Large intestine (tissue), 12 donors: ENCODE measurements at places on chromosomes 13 and 19.

DNA sequence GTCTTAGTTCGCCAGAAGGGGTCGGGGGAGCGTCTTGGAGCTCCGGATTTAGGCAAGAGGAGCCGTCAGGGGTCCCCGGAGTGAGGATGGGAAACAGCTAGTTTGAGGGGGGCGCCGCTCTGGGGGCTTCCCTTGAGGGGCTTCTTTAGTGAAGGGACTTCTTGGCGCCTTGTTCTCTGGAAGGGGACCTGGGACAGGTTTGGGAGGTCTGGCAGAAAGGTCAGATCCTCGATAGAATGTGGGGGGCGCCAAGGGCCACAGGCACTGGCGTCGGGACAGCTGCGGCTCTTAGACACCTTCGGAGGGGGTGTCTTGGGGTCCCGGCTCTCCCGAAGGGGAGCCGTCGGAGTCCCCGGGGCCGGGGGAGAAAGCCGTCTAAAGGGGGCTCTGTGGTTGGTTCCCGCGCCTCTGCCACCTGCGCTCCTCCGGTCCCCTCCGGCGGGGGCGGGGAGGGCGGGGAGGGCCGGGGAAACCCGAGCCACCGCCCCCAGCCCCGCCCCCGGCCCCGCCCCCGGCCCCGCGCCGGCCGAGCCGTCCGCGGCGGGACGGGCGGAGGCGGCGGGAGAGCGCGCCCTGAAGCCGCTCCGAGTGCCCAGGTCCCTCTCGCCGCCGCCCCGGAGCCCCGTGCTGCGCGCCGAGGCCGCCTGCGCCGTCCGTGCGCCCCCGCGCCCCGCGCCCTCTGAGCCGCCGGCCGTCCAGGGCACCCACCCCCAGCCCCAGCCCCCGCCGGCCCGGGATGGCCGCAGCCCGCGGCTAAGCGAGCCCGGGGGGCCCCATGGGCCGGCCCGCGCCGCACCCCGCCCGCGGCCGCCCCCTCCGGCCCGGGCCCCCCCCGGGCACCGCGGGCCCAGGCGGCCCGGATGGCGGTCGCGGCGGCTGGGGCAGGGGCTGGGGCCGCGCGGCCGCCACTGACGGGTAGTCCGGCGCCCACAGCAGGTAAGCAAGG is at the start of gene NRTN:
NRTN (plus strand) TSS at position 552 of the 946 bp plus-strand sequence. CDS start 19,099 bp downstream, outside the sequence.
- H3K27ac ChIP-seq, result no peak within 1 kb of the TSS
- peak within 1 kb of the TSS; percentile 40 for H3K4me3 ChIP-seq
- DNase-seq, result no peak
- peaks cover 40% of the 10 kb centered on the region for H3K27me3 ChIP-seq
- H3K36me3 ChIP-seq, result no peaks in the 10 kb centered on the region
- peaks cover 10% of the 10 kb centered on the region for H3K4me1 ChIP-seq

GRCh38 chr19:33301144-33301899 is 1.0 kb downstream of the CEBPA start:
- peak overlapping the region; percentile 94 for H3K27ac ChIP-seq
- peak overlapping the region; percentile 95 for H3K4me3 ChIP-seq
- peaks cover 37% of the 10 kb centered on the region for H3K4me1 ChIP-seq
- peaks cover 22% of the 10 kb centered on the region for H3K36me3 ChIP-seq

- no peaks in the 10 kb centered on the region for H3K27me3 ChIP-seq
- no peak overlapping the region for H3K27ac ChIP-seq
- H3K36me3 ChIP-seq, result no peaks in the 10 kb centered on the region
- no peaks in the 10 kb centered on the region for H3K4me1 ChIP-seq
- no peak for DNase-seq
These were observed 9.2 kb upstream of the DNAJC15 start for GRCh38 chr13:43014162-43014561.

GRCh38 chr19:30374865-30375552 is 2.8 kb downstream of the ZNF536 start:
- H3K27me3 ChIP-seq, result peaks cover 41% of the 10 kb centered on the region
- no peak for DNase-seq
- no peaks in the 10 kb centered on the region for H3K4me1 ChIP-seq
- H3K4me3 ChIP-seq, result no peak overlapping the region
- no peak overlapping the region for H3K27ac ChIP-seq
- H3K36me3 ChIP-seq, result no peaks in the 10 kb centered on the region

DNA sequence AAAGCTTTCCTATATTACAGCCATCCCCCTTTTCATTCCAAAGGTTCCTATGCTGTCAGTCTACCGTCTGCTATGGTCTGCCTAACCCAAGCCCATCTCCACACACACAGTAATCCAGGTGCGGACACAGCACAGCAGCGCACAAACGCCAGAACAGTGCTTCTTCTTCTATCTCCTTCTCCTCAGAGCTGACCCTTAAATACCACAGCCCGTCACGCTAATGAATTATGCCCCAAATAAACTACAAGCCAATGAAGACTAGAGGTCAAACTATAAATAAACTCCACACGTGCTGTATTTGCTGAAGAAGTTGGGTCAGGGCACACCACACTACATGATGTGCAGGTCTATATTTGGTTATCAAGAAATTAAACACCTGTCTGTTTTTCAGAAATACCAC is 71.8 kb downstream of the TBC1D4 start:
- H3K27ac ChIP-seq, result no peak overlapping the region
- no peak for DNase-seq
- no peaks in the 10 kb centered on the region for H3K36me3 ChIP-seq
- H3K4me1 ChIP-seq, result no peaks in the 10 kb centered on the region

GRCh38 chr13:90502153-90502552 is 845.3 kb upstream of the MIR17HG start:
- H3K27ac ChIP-seq, result no peak overlapping the region
- H3K4me3 ChIP-seq, result no peak overlapping the region
- no peaks in the 10 kb centered on the region for H3K4me1 ChIP-seq
- no peak for DNase-seq

DNA sequence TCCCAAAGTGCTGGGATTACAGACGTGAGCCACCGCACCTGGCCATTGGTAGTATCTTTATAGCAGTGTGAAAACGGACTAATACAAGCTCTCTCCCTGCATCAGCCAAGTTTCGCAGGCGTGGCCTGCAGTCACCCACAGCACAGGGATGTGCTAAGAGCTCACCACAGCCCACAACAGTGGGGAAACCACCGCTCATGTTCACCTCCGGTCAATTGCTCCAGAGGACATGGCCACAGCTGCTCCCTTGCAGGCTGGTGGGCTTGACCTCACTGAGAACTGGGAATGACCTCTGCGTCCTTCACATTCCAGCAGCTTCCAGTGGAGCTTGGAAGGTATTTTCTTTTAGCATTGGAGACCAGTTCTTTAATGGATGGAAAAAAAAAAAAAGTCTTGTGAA is 156.4 kb downstream of the KCTD15 start:
- DNase-seq, result no peak
- no peak overlapping the region for H3K4me3 ChIP-seq
- no peaks in the 10 kb centered on the region for H3K4me1 ChIP-seq
- no peaks in the 10 kb centered on the region for H3K27me3 ChIP-seq
- H3K27ac ChIP-seq, result no peak overlapping the region

DNA sequence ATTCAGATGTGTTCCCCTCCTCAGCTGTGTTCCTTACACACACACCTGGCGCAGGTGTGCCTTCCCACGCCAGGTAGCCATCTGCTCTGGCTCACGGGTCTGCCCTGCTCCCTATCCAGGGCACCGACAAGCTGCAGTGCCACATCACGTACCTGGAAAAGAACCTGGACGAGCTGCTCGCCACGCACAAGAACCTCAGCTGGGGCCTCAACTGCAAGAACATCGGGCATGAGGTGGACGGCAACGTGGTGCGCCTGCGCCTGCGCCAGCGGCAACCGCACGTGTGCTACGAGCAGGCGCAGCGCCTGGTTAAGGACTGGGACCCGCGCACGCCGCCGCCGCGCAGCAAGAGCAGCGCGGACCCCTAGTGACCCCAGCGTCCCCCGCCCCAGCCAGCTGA is 26.5 kb upstream of the CASP14 start:
- H3K27me3 ChIP-seq, result peaks cover 2% of the 10 kb centered on the region
- H3K4me1 ChIP-seq, result no peaks in the 10 kb centered on the region
- no peak for DNase-seq
- H3K27ac ChIP-seq, result no peak overlapping the region

DNA sequence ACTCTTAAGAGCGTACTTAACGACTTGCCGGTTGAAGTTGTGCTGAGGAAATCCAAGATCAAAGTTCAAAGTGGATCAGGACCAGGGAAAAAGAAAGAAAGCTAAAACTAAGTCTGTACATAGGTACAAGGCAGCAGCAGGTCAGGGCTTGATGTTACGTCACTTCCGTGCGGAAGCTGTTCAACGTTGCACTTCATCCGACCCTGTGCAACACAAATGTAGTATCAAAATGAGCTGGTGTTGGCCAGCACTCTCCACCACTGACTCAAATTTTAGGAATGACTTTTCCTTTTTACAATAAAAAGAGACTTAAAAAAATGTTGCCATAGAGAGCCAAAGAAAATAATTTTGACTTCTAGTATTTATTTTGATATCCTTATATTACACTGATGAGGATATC is 1315.4 kb downstream of the EFNB2 start:
- H3K27ac ChIP-seq, result no peak overlapping the region
- no peaks in the 10 kb centered on the region for H3K27me3 ChIP-seq
- no peaks in the 10 kb centered on the region for H3K36me3 ChIP-seq
- DNase-seq, result no peak
- H3K4me3 ChIP-seq, result no peak overlapping the region
- no peaks in the 10 kb centered on the region for H3K4me1 ChIP-seq

GRCh38 chr19:1447944-1448343 is 2.0 kb upstream of the APC2 start:
- no peak for DNase-seq
- peaks cover 14% of the 10 kb centered on the region for H3K4me1 ChIP-seq
- peaks cover 73% of the 10 kb centered on the region for H3K27me3 ChIP-seq

- H3K27ac ChIP-seq, result no peak overlapping the region
- no peak overlapping the region for H3K4me3 ChIP-seq
- H3K4me1 ChIP-seq, result no peaks in the 10 kb centered on the region
- no peaks in the 10 kb centered on the region for H3K27me3 ChIP-seq
- no peak for DNase-seq
These were observed 14.3 kb upstream of the FNDC3A start for GRCh38 chr13:48961379-48961778.

DNA sequence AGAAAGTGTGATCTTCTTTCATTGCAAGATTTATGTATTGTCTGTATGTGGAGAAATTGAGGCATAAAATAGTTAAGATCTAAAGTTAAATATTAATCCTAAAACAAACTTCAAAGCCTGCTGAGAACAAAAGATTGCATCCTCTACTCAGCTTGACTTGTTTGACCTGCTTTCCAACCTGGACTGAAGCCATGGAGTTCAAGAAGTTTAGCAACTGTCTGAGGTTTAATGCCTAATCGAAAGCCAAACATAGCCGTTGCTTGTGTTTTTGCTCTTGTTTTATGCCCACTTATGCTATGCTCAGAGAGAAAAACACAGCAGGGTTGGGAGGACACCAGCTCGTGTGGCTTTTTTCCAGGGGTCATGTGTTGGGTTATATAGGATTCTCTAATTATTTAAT is 135.6 kb downstream of the NUFIP1 start:
- peak; percentile 56 for DNase-seq
- peaks cover 17% of the 10 kb centered on the region for H3K4me1 ChIP-seq
- H3K27ac ChIP-seq, result peak overlapping the region; percentile 45
- H3K4me3 ChIP-seq, result no peak overlapping the region
- no peaks in the 10 kb centered on the region for H3K27me3 ChIP-seq

DNA sequence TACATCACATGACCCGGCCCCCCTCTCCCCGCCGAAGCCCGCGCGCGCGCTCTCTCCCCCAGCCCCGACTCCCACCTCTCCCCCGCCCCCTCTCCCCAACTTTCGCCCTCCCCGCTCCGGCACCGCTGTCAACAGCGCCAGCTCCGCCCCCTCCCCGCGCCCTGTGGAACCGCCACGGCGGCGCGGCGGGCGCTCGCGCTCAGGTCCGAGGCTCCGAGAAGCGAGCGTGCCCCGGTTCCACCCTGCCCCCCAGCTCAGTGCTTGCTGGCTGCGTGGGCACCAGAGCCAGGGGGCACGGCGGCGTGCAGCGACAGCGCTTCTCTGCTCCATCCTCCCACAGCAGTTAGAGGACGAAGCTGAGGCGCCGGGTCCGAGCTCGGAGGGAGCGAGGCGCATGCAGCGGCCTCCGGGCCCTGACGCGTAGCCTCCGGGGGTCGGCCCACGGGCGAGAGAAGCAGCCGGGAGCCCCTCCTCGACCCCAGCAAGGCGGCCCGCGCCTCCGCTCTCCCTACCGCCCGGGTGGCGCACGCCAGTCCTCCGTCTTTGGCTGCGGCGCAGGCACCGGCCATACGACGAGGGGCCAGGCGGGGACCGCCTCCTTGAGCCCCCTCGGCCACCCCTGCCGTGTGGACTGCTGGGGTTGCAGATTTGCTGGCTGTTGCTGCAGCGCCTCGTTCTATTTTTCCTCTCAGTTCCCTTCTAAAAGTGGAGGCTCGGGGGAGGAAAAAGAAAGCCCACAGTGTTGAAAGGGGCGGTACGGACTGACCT is 109.5 kb downstream of the KCNRG start:
- peak; percentile 75 for DNase-seq
- H3K36me3 ChIP-seq, result peaks cover 7% of the 10 kb centered on the region
- peaks cover 26% of the 10 kb centered on the region for H3K4me1 ChIP-seq
- peak overlapping the region; percentile 91 for H3K4me3 ChIP-seq

DNA sequence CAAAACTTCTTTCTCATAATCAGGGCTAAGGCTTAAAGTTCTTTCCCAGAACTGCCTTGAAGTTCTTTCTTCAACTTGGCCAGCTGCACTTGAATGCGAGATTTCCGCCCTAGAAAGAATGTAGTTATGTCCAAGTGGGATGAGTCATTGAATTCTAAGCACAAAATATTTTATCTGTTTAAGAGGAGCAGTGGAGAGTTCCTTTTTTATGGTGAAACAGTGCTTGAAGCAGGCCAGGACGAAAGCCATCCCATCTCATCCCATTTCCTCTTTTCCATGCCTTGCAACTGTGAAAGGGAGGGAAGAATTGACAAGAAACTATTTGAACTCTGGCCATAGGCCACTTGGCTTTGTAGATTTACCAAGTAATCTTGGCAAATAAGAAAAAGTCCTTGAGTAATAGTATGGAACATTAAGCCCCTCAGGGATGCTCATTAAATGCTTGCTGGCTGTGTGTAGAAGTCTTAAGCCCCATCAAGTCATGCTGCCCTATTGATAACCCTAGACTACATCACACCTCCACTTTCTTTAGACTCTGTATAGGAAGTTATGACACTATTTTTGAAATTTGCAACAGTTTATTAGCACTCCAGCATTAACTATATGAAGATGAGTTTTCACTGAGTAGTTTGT is 174.5 kb downstream of the KCTD12 start:
- no peaks in the 10 kb centered on the region for H3K4me1 ChIP-seq
- H3K27me3 ChIP-seq, result no peaks in the 10 kb centered on the region
- H3K27ac ChIP-seq, result no peak overlapping the region
- no peaks in the 10 kb centered on the region for H3K36me3 ChIP-seq
- peak; percentile 37 for DNase-seq
